ENCODE measurements at places on chromosomes 2 and 18.

GRCh38 chr2:237883951-237884446 is 24.6 kb downstream of the RAMP1 start:
- DNase-seq = no peak

- DNase-seq = no peak
Observed at GRCh38 chr2:149715005-149715592, 127.5 kb upstream of the MMADHC start.

DNA sequence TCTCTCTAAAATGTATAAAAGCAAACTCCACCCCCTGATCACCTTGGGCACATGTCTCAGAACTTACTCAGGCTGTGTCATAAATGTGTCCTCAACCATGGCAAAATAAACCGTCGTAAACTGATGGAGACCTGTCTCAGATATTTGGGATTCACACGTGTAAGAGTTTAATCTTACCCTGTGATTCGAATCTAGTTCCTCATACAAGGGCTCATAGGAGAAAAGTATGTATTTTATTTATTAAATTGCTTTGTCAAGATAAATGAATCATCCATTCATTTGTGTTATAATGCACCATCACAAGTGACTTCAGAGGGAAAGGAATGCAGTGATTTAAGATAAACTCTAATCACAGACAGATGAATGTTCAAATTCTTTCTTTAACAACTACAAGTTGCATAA is 712.5 kb upstream of the LRATD1 start:
- DNase-seq = no peak

GRCh38 chr2:72803151-72803550 is 22.7 kb downstream of the EXOC6B start:
- DNase-seq = no peak

DNA sequence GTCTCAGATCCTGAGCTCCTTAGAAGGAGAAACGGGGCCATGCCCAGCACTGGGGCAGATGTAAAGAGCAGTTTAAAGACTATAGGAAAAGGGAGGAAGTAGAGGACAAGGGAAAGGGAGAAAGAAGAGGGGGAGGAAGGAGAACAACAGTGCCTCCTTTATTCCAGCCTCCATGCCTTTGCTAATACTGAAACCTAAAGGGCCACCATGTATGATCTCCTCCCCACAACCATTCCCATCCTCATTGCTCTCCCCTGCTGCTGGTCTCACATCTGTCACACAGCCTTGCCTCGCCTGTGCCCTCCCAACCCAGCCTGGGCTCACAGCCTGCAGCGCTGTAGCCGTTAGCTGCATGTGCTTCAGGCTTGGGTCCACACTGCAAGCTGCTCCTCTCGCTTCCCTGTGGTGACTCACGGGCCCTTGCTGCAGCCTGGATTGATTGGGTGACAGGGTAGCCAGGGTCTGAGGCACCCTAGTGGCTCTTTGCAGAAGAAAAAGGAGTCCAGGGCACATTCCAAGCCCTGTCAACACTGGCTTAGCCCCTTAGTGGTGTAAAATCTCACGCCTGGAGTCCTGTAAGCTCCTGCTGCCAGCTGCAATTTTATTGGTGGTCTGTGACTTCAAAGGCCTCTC is 281.9 kb downstream of the SRBD1 start:
- DNase-seq = no peak

DNA sequence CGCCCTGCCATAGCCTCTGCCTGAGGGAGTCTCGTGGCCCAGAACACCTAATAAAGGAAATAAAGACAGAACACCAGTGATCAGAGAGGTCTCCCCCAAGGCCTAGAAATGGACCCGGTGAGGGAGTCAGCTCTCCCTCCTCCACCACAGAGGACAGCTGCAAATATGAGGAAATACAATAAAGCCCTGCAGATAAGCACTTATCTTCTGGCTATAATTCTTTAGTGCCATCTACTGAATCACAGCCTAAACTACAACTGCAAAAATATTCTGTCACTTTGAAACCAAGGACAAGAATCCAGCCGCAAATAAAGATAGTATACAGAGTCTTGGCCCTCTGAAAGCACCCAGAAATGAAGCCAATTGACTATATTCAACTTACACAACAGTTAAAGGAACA is 42.4 kb upstream of the TACR1 start:
- no peak for DNase-seq

- no peak for DNase-seq
Observed at GRCh38 chr2:39455826-39456225, 18.7 kb upstream of the MAP4K3 start.

GRCh38 chr2:198036029-198036879 is 231.9 kb downstream of the PLCL1 start:
- DNase-seq = no peak

DNA sequence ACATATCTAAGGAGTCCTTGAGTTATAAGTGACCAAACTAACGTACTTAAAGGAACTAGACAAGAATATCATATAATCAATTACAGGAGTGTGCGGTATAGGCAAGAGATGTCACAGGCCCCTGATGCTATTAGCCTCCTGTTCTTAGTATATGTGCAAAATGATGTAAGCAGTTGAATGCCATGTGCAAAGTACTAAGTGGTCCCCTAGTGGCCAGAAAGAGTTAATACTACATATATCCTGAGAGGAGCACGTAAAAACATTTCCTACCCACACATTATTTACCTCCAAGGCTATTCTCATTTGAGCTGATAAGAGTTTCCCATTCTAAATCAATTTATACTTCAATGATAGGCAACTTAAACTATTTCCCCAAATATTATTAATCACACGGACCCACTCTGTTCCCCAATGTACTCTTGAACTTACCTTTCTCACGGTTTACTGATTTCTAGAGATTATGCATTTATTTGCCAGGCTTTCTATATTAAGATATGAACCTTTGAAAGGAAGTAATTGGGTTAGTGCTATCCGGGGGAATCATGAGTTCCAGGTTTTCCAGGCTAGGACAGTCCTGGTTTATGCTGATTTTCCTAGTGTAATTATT is 158.0 kb upstream of the KLHL14 start:
- DNase-seq = no peak

- no peak for DNase-seq
Observed at GRCh38 chr2:74708883-74709282, 54.8 kb downstream of the SEMA4F start.

DNA sequence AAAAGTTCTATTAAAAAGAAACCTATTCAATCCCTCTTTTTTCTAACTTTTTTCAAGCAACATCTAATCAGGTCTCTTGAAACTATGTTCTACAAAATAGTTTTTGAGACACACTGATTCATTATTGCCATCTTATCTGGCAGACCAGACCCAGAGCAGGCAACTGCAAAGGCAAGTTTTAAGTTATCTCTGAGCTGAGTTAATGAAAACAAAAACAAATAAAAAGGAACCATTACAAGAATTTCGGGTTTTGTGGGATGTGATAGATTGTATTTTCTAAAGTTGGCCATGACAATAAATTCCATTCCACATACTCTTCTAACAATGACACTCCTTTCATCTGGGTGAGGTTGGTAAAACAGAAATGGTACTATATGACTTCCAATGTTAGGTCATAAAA is 15.2 kb upstream of the TWSG1 start:
- no peak for DNase-seq

- no peak for DNase-seq
Observed at GRCh38 chr2:217099561-217099960, 239.7 kb upstream of the TNP1 start.

DNA sequence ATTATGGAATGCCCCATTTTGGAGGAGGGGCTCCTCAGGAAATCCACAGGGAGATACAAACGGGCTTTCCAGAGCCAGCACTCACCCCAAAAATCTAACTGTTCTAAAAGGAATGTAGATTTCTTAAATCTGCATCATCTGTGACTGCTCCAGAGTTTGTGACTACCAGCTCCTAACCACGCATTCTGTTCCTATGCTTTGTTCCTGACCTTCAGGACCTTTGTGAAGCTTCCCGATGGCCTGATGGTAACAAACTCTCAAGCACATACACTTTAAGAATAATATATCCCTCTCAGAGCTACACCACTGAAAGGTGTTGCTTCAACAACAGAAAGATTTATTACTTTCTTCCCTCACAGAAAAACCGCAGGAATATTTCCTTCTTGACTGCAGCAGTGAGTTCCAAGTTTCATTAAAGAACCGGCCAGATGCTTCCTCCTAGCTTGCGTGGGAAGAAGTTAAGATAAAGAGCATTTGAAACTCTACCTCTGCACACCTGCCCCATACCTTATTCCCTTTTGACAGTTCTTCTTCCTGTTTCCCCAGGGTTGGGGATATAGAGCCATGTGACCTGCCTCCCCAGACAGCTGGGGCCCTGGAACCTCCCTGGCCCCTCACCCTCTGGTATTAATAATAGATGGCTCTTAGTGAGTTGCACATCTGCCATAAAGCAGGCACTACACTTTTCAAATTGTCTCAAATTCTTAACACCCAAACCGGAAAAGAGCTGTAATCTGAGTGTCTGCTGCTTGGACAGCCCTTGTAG is 40.2 kb upstream of the EML4 start:
- no peak for DNase-seq

- no peak for DNase-seq
Observed at GRCh38 chr2:48515513-48515985, 14.4 kb upstream of the STON1 start.

- DNase-seq = no peak
Observed at GRCh38 chr2:157269922-157270321, 12.4 kb downstream of the GALNT5 start.

DNA sequence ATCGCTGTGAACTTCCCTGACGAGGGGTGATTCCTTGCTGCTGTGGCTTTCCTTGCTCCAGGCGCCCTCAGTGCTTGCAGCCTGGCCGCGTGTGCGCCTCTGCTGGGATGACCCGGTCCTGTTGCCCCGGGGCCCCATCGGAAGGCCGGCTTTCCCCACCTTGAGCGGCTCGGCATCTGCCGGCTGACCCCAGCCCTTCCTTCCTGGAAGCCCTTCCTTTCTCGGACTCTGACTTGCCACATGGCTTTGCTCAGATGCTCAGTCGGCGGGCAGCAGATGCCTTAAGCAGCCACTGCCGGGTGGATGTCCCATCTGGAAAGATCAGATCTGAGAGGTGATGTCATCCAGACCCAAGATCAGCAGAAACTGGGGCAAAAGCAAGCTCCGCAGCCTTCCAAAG is 100.5 kb upstream of the ODC1 start:
- DNase-seq = no peak

DNA sequence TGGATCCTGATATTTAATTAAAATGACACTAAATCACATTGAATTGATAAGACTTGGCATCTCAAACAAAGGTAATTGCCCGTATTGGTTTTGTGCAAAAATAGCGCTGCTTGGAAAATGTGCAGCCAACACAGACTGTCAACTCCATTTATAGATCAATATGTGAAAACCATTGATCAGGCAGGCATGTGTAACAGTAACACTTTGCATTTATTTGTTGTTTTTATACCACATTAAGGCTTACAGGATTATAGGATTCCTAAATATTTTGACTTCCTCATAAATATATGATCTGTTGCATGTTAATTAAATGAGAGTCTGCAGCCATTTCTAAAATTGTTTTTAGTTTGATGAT is 30.2 kb downstream of the ARHGAP15 start:
- no peak for DNase-seq

GRCh38 chr2:26495705-26496297 is 17.9 kb upstream of the OTOF start:
- no peak for DNase-seq

- no peak for DNase-seq
Observed at GRCh38 chr2:192159208-192159607, 35.5 kb downstream of the TMEFF2 start.

- DNase-seq = no peak
Observed at GRCh38 chr2:9263428-9263827, 56.8 kb downstream of the ASAP2 start.

DNA sequence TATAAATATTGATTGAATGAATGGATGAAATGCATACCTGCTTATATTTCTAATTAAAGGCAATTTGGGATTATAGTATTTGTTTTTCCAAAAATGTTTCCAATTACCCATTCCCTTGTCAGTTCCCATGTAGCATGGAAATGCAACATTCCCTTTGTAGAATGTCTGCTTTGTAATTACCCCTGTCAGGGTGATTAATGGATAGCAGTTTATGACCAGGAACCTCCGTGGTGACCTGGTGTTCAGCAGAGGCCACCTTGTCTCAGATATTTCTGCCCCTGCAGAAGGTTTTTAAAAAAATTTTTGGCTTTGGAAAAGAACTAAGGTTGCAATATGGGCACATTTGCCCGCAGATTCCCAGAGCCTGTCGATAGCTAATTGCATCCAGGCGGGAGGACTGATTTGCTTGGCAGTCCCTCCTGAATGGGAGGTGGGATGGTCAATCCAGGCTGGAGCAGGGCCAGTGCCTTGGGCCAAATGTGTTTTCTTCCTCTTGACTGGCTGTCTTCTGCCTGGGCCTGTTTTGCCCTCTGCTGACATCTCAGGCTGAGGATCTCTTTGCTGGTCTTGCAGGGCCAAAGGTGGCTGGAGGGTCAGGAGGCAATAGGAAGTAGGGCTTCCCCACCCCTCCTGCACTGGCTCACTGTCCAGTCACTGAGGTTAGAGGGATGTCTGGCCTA is 82.1 kb downstream of the TMEM182 start:
- no peak for DNase-seq

GRCh38 chr2:237896507-237896892 is 37.1 kb downstream of the RAMP1 start:
- DNase-seq = no peak

- no peak for DNase-seq
Observed at GRCh38 chr2:227267410-227268115, 57.5 kb upstream of the MFF start.

- DNase-seq = no peak
Observed at GRCh38 chr2:10985260-10985659, 73.5 kb downstream of the KCNF1 start.

GRCh38 chr2:62229082-62229605 is 33.2 kb downstream of the B3GNT2 start:
- no peak for DNase-seq

GRCh38 chr18:32771871-32772580 is 797 bp downstream of the KLHL14 start:
- no peak for DNase-seq

GRCh38 chr18:70068981-70069380 is 121.3 kb upstream of the CD226 start:
- DNase-seq = no peak

DNA sequence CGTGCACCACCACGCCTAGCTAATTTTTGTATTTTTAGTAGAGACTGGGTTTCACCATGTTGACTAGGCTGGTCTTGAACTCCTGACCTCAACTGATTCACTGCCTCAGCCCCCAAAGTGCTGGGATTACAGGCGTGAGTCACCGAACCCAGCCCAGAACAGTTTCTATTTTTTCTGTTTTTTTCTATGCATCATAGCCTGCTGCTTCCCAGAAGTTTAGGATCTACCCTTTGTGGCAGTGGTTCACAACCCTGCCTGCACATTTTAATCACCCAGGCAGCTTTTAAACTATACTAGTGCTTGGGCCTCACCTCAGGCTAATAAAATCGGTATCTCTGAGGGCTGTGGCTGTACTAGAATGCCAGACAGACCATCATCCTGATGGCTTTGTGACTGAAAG is 39.7 kb upstream of the SOCS6 start:
- DNase-seq = no peak

GRCh38 chr2:133674066-133674432 is 105.8 kb upstream of the NCKAP5 start:
- DNase-seq = no peak

DNA sequence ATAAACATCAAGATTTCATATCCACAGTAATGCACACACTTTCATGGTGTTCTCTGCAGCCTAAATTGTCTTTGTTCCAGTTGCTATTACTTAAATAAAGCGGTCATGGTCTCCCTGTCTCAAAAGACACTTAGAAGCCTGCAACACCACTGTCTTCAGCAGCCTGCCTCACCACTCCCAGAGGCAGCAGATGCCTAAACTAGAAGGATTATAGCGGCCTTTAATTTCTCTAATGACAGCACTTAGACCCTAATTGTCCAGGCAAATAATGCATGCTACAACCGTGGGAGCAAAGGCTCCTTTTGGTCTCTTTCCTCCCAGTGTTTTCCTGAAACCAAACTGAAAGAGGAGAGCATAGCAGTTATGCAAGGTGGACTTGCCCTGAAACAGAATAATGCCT is 248.8 kb upstream of the SLC39A10 start:
- DNase-seq = no peak
